ENCODE measurements at places on chromosomes 3 and 15. TPM values are rescaled to one million over a fixed set of nuclear protein-coding genes. Genes with fewer than 3 reads are reported as not detected.

- DNase-seq: no peak
These were observed 155.7 kb downstream of the LPP start for GRCh38 chr3:188309437-188310269.

GRCh38 chr15:68578980-68579935 lies at the start of gene CORO2B:
Gene CORO2B, plus strand, starts transcription at chr15:68578993. Its CDS starts 270 bp downstream, at chr15:68579263.
- DNase-seq: peak; percentile 67

DNA sequence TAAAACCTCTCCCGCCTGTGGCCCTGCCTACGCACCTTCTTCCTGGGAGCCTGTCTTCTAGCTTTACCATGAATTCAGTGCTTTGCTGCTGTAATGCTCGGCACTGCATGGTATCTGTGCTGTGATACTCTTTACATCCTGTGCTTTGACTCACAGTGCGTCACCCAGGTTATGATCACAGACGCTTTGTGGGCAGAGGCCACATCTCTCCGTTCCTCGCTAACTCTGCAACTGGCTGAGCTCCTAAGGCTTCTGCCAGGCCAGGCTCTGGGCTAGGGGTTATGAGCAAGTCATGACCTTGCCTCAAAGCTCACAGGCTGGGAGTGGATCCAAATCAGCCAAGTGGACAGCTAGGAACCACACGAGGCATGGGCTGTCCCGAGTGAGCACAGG lies 23.2 kb downstream of the SPTBN5 start:
- DNase-seq: no peak

The EFHB gene
- not detected for total RNA-seq

The ACAN gene
- 0.19 TPM for total RNA-seq

DNA sequence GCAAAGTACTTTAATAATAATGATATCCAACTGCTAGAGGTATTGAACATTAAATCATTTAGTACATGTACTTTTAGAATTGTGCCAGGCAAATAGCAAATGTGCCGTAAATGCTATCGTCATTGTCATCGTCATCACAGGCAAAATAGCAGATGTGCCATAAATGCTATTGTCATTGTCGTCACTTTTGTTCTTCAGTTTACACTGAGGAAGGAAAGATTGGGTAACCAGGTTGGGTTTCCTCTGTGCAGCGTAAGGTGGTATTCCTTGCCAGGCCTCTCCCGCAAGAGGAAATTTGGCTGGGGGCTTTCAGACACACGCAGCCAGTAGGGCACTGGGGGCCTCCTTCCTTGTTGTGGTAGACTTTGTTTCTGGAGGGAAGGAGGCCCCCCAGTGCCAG lies 26.4 kb downstream of the ABHD17C start:
- DNase-seq: no peak

DNA sequence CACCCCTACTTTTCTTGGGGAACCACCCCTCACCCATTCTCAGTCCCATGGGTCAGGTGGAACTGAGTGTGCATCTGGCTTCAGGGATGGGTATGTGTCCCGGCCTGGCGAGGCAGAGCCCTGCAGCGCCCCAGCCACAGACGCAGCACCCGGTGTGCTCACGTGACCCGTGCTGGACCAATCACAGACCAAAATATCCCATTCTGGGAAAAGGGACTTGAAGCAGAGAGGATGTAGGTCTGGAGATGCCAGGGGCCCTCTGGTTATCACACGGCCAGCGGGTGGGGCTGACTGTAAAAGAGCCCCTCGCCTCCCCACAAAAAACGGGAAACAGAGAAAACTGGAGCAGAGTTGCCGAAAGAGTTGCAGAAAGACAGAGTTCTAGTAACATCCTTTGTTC lies 138.0 kb upstream of the RAD18 start:
- DNase-seq: no peak

DNA sequence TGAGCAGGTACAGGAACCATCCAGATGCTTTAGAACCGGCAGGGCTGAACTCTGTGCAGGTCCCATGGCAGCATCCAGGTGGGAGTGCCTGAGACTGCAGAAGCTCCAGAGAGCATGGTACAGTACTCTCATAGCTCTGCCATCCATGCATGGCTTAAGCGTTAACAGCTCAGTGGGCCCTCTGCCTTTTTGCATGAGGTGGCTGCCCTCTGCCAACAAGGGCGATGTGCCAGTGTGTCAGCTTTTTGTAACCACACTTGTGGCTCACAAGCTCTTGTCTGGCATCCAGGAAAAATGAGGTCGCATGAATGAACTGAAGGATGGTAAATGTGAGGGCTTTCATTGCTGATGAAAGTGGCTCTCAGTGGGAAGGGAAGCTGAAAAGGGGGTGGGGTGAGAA lies 950.1 kb downstream of the DIPK2A start:
- DNase-seq: no peak

The GPR62 gene
- total RNA-seq: not detected

DNA sequence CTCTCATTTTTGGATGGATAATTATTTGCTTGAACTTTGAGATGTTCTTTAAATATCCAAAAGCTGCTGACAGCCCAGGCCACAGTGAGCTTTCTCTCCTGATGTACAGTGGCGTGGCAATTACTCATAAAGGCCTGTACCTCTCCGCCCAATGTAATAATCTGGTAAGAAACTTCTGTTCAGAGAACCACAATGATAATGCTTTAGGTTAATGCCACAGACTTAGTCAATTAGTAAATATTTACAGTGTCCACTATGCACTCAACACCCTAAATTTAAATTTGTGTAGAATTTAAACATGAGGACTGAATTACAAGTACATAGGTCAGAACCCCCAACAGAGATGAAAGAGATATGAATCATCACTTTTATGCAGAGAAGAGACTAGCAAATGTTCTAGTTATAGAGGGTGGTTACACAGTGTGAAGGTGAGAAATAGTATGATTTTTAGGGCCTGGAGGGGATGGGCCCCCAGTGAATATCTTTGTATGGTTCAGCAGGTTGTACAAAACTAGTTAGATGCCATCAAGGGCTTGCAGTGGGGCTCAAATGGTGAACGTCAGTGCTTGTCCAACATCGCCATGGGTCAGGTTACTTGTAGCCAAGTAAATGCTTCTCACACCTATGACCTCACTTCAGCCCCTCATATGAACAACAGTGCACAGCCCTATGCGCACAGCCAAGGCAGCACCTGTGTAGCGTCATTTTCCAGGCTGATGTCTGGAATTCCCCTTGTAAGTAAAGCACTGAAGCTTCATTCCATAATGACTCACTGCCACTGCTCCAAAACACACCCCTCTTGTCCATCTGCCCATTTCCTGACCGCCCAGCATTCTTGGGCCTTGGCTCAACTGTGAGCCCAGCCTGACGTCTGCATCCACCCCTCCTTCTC lies 13.3 kb downstream of the ABHD2 start:
- peak; percentile 77 for DNase-seq

The EBLN2 gene
- total RNA-seq: 1.2 TPM

DNA sequence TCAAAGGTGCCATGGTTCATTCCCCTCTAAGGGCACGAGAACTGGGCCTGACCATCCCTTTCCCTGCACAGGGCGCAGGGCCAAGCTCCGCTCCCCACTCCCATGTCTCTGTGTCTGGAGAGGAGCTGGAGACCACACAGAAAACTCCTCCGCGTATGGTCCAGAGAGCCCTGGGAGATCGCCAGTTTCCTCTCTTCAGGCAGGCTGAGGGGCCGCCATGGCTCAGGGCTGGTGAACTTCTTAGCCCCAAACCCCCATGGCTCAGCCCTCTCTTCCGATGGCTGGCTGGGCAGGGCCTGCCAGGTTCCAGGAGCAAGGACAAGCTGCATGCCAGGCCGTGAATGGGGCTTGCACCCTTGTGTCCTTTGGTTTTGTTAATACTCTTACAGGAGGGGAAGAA lies 52.9 kb downstream of the EXOG start:
- DNase-seq: peak; percentile 7

DNA sequence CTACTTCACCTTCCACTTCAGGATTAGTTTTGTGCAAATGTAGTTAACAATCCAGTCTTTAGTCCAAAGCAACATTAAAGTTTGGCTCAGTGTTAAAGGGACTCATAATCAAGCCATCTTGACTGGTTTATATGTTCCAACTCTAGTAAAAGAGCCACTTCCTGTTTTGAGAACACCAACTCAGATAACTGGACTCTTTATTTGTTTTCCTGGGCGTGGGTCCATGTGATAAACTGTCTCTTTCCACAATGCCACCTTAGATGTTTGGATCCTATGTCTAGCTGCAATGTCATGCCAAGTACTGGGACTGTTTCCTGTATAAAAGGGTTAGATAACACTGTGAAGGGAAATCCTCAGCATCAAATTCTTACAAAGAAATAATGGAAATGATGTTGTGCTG lies 545.0 kb downstream of the PYDC2 start:
- no peak for DNase-seq

GRCh38 chr15:90020021-90020735 lies 19.1 kb downstream of the ZNF710 start:
- peak; percentile 54 for DNase-seq

DNA sequence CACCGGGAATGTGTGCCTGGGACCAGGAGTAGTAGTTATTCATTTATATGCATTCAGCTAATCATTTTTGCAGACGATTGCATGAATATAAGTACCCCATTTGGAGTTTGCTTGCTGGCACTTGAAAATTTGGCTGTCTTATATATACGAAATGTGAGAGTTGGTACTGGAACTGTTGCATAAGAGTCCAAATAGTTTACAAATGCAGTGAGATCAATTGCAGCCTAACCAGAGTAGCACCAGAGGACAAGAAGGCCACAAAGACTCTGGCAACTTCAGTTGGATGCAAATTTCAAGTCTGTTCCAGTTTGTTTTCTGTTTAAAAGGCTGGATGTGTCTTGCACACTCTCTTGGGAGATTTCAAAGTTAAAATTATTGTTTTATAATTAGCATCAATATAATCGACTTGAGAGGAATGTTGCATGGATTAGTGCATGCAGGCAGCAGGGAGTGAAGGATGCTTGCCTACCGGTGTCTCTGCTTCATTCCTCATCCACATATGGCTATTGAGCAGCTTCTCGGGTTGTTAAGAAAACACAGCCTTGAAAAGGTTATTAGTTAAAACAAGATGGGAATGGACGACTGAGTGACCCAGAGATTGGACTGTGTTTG lies 213.0 kb downstream of the PTPRG start:
- no peak for DNase-seq

DNA sequence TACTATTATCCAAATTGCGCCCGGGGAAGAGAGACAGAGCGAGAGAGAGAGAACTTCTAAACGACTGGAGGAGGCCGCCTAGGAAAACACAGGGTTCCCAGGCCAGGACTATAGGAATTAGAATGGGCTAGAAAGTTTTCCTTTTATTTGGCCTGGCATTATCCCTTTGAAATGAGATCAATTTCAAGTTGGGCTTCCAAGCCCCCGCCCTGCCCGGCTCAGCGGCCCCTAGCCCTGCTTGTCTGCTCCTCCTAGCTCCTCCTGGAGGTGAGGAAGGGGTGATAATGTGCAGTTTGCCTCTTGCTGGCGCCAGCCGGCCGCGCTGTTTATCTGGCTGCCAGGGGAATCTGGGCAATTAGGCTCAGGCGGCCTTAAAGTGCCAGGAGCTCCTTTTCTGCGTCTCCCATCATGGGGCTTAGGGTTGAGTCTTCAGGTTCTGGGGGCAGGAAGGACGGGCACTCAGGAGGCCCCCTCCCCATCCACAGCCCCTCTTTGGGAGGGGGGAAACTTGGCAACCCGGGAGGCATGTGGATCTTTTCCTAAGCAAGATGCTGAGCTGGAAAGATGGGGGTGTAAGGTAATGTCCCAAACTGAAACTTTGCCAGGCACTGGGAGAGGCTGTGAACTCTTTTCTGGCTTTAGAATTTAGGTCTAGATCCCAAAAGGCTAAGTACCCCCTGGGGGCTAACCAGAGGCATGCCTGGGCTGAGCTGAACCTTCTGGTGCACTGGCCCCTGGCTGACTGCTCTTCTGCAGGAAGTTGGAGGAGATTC lies 5.5 kb downstream of the SMAD6 start:
- DNase-seq: peak; percentile 66

DNA sequence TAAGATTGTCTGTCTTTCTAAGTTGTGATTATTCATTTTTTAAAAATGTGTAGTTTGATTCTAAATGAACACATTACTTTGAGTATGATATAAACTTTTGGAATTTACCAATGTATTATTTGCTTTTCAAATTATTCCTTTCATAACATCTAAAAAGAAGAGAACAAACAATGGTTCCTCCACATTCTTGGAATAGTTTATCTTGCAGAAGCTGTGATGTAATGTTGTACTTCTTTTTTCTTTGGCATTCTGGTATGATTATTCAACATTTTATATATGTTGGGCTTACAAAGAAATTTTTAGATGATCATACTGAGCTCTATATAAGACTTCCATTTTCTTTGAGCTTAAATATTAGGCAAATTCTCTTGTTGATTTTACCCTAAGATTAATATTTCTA lies 419.2 kb downstream of the DIPK2A start:
- no peak for DNase-seq

- no peak for DNase-seq
These were observed 89.5 kb upstream of the UBE2E2 start for GRCh38 chr3:23113455-23114171.

- DNase-seq: no peak
These were observed 202.7 kb upstream of the BHLHE40 start for GRCh38 chr3:4776399-4776979.

The HRG gene
- total RNA-seq: not detected

Measured in heart left ventricle (tissue), 16 donors.